ENCODE measurements at places on chromosomes 2 and 18. TPM values are rescaled to one million over a fixed set of nuclear protein-coding genes. Genes with fewer than 3 reads are reported as not detected.

FAM237A gene
- total RNA-seq = not detected

EVA1A gene
- 67.1 TPM for total RNA-seq

POTEF gene
- total RNA-seq = not detected

FHOD3 gene
- total RNA-seq = 9.9 TPM

TEKT4 gene
- not detected for total RNA-seq

SERPINB10 gene
- not detected for total RNA-seq

DSEL gene
- 55.0 TPM for total RNA-seq

CRYGC gene
- total RNA-seq = not detected

LONRF2 gene
- under 0.01 TPM for total RNA-seq

FAP gene
- 274 TPM for total RNA-seq

MYO7B gene
- under 0.01 TPM for total RNA-seq

KLHL41 gene
- 0.38 TPM for total RNA-seq

CLASP1 gene
- 32.2 TPM for total RNA-seq

CENPA gene
- 17.4 TPM for total RNA-seq

GLI2 gene
- total RNA-seq = 9.8 TPM

CHRND gene
- not detected for total RNA-seq

TMEM127 gene
- 18.6 TPM for total RNA-seq

DSG4 gene
- not detected for total RNA-seq

SLC4A3 gene
- total RNA-seq = 4.2 TPM

LYG1 gene
- total RNA-seq = 0.85 TPM

MYOM1 gene
- 0.38 TPM for total RNA-seq

NHEJ1 gene
- 16.1 TPM for total RNA-seq

SLC5A7 gene
- total RNA-seq = not detected

CDCA7 gene
- total RNA-seq = 0.85 TPM

Measured in regular cardiac myocyte (primary cell).